ENCODE measurements at places on chromosomes 12 and 14.

DNA sequence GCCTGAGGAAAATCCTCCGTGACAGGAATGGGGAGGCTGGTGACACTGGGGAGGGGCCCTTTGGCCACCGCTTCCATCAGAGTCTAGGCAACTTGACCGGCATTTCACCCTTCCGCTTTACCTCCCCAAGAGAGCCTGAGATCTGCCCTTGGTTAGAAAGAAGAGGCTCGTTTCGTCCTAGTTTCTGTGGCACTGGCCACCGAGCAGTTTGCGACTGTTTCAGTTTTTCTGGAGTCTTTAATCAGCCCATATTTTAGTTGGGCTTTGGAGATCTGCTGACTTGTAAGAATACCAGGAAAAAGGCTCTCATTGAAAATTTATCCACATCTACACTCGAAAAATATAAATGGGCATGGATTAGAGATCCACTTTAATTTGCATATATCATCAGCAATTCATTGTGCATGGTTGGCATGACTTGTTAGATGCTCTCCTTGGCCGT lies 414 bp upstream of the ANKS1B start:
- no peak for DNase-seq

DNA sequence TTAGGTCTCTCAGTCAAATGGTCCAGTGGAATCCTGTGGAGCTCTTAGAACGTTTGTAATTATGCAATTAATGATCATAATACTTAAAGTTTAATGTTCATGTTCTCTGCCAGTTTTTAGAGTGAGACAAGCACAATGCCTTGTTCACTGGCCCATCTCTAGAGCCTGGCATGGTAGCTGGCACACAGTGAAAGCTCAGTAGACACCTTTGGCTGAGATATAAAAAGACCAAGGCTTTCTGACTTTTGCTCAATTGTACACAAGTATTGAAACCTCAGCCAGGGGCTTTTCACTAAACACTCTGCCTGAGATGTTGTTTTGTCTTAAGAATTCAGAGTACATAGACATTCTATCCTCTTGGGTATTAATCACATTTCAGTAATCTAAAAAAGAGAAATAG lies 241.8 kb upstream of the ATP2B1 start:
- DNase-seq, result no peak

DNA sequence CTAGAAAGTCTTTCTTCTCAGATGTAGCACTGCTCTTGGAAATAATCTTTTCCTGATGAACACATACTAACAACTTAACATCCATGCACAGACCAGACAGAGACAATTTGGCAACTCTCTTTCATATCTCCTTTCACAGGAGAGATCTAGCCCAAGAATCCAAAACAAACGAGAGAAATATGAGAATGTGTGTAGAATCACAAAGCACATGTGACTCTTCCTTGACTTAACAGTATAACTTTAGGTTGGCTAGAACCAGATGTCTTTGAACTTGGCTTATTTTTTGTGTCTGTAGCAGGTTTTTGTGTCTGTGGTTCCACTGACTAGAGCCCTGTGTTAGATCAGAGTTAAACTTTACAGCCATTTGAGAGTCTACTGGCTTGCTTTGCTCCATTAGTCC lies 114.2 kb downstream of the STXBP6 start:
- DNase-seq, result no peak

GRCh38 chr12:69546693-69547438 lies 38.4 kb upstream of the CCT2 start:
- DNase-seq, result no peak

DNA sequence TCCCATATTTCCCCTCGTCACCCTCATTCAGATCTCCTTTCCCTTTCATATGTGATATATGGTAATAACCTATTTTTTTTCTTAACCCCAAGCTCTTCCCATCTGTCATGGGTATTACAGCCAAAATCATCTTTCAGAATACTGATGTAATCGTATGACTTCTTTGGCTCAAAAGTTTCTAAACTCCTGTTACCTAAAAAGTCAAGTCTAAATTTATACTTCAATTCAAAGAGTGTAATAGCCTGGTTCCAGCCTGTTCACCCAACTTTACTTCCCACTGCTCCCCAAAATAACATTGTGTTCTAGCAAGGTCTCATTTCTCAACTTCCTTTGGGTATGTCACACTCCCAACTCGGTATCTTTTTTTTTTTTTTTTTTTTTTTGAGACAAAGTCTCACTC lies 48.5 kb downstream of the TBK1 start:
- no peak for DNase-seq

DNA sequence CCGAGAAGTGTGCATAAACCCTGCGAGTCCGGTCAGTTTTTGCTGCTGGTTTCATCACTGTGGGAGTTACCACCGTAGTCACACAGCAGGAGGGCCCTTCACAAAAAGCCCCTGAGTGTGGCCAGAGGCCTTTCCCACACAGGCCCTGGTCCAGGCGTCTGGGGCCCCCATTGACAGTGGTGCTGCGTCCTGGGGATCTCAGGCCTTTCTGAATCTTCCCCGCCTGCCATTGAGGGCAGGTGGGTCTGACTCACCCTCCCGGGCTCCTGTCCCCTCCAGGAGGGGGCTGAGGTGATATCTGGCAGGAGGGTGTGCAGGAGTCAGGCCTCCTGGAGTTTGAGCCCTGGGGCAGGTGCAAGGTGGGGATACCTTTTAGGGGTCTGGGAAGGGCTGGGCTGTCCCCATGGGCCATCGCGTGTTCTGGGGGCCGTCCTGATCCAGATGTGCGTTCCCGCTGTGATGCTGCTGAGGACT lies 358.5 kb downstream of the TMEM121 start:
- no peak for DNase-seq

DNA sequence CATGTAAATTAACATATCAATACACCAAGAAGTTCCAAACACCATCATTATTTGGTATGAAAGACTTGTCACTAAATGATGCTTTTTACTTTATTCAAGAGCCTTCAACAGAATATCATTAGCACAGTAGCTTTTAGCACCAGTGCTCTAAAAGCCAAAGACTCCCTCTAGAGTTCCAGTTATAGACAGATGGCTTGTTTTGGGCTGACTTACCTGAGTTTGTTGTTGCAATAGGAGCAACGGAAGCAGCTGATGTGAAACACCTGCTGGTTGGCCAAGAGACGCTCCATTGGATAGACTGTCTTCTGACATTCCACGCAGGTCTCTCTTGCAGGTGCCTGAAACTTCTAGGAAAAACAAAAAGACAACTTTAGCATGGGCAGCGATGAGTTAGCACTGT lies 14.5 kb upstream of the CERS5 start:
- no peak for DNase-seq
